Cortex of kidney (tissue), 1 donor: ENCODE measurements at places on chromosomes 13 and 19.

- DNase-seq: no peak
These were observed 100.9 kb downstream of the NDFIP2 start for GRCh38 chr13:79581870-79582315.

GRCh38 chr19:16446108-16446723, 25.6 kb downstream of the EPS15L1 start:
- no peak for DNase-seq

- DNase-seq: no peak
These were observed 50.5 kb downstream of the STARD13 start for GRCh38 chr13:33235078-33235477.

DNA sequence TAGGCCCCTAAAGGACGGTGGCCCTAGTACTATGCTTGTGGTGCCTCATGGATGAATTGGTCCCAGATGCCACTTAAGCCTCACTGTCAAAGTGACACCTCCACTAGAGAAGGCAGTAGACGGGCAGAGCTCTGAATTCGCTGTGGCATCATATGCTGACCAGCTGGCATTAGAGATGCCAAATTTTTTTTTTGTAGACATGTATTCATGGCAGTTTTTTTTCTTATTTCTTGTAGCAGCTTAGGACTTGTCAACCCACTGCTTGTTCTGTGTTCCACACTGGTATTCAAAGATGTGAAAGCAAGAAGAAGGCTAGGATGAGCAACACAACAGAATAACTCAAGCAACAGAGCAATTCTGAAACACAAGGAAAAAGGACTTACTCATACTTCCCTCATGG, 212.5 kb downstream of the DLEU7 start:
- no peak for DNase-seq

DNA sequence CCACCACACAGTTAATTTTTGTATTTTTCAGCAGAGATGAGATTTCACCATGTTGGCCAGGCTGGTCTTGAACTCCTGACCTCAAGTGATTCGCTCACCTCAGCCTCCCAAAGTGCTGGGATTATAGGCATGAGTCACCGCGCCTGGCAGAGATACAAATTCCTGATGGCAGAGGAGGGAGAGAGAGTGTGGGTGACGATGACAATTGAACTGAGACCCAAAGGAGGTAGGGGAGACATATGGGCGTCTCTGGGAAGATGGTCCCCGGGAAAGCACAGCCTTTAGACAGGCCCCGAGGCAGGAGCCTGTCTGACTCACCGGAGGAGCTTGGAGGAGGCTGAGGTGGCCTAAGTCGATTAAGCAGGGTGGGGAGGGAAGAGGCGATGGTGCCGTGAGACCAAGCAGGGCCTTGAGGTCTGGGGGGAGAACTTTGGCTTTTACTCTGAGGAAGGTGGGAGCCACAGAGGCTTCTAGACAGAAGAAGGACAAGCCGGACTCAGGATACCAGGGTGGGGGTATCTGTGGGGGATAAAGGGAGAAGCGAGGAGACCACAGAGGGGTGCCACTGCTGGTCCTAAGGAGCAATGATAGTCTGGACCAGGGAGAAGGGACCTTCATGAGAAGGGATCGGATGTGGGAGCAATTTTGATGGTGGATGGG, 38.2 kb downstream of the ARRDC2 start:
- no peak for DNase-seq

GRCh38 chr19:35696835-35697234, 7.5 kb upstream of the ZBTB32 start:
- no peak for DNase-seq

DNA sequence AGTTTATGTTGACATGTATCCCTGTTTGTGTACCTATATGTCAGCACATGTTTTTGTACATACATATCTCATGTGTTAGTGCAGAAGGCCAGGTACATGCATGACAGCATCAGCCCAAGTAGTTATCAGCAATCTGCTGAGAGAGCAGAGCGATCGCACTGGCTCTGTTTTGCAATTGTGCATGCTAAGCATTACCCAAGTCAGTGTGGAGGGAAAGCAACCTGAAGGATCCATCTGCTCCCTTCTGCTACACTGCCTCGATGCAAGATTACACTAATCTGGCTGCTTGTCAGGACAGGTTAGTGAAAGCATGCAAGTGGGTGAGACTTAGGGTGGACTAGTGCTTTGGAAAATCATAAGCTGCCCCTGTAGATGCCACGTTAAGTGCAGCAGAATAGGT, 211.8 kb downstream of the PCCA start:
- no peak for DNase-seq

DNA sequence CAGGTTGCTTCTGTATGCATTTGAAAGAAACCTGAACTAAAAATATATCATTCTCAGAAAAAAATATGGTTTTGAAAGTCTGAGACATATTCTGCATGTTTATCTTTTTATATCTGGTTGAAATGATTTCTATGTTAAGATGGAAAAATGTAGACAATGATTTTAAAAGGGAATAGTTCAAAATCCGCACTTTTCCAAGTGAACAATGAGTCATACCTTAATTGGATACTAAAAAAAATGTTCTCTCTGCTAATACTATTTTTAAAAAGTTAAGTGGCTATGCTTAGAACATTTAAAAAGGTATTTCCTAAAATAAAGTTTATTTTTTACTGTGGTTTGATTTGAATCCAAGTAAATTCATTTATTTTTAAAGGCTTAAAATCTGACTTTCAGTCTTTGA, 801.4 kb downstream of the SLITRK6 start:
- DNase-seq: no peak

DNA sequence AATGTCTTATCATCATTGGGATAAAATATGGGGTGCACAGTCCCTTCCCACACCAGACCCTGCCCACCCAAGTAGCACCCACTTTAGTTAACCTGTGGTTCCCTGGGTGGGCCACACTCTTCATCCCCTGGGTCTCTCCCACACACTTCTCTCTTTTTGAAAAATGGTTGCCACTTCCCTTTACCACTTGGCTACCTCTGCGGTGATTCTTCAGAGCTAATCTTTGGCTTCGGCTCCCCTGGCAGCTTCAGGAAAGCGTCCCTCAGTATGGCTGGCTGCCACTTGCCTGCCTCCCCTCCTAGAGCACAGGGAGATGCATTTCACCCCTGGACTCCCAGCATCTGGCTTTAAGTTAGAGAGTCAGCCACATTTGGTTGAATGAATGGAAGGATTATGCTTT, 18.2 kb downstream of the CCNA1 start:
- no peak for DNase-seq

DNA sequence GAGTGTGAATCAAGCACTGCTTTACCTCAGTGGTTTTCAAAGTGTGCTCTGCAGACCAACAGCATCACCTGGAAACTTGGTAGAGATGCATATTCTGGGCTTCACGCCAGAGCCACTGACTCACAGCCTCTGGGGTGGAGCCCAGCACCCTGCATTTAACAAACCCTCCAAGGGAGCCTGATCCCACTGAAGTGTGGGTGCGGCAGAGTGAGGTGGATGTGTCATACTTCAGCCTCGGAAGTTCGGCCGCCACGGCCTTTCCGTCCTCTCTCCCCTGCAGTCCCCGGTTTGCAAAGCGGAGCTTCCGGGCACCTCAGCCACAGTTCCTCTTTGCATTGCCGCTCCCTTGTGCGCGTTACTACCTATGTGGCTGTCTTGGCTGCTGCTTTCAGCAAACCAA, 33.3 kb upstream of the MICU2 start:
- no peak for DNase-seq

GRCh38 chr19:13831537-13832467, 36.6 kb downstream of the ZSWIM4 start:
- no peak for DNase-seq
